SK-N-SH (cell line): ENCODE measurements at places on chromosomes 3 and 15. TPM values are rescaled to one million over a fixed set of nuclear protein-coding genes. Genes with fewer than 3 reads are reported as not detected.

The CERS3 gene
- not detected in 2 replicates for polyA plus RNA-seq

The SMCO1 gene
- polyA plus RNA-seq = not detected in 2 replicates

The PDIA3 gene
- 131 and 177 TPM in 2 replicates for polyA plus RNA-seq

GRCh38 chr3:77620009-77620408 is 580.1 kb downstream of the ROBO2 start:
- no peak for DNase-seq

DNA sequence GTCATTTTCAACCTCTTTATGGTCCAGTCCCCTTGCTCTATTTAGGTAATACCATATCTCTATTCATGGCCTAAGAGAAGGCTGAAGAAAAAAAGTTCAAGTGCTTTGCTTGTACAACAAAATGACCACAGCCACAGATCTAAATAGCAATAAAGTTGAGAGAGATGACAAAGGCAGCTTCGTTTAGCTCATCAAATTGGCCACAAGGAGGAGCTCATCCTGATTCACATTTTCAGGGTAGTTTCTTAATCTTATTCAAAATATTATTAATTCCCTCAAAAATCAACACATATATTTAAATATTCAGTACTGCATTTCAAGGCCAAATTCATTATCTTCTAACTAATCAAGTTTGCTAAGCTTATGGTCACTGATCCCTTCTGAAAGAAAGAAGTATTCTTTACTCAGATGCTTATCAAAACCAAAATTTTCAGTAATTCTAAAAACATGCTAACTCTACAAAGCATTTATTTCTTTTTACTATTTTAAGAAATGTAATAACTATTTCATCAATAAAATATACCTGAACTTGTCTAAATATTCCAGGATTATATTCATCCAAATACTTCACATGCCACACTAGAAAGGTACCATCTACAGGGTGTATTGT is 85.5 kb downstream of the DMXL2 start:
- DNase-seq = peak; percentile 9

DNA sequence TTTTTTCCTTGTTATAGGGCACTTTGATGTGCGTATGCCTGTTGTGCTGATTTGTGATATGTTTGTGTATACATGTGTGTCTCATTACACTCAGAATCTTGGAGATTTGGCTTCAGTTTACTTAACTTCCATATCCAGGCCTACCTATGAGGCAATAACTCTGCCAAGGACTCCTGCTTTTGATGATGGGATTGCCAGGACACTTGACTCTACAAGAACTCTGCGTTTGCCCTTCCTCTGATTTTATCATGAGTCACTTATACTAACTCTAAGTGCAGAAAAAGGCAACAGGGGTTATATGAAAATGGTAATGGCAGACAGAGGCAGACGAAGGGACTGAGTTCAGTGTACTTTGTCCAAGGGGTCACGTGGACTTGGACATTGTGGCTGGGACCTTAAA is 33.6 kb downstream of the MCTP2 start:
- DNase-seq = no peak

The PTH1R gene
- polyA plus RNA-seq = 0.07 and 0.34 TPM in 2 replicates

- DNase-seq = no peak
Measured at GRCh38 chr3:180704532-180704931, 25.2 kb upstream of the CCDC39 start.

GRCh38 chr3:60463685-60464084 is 787.6 kb downstream of the FHIT start:
- DNase-seq = no peak

The LRTM1 gene
- polyA plus RNA-seq = 0.03 TPM in 1 of 2 replicates, not detected in the other

DNA sequence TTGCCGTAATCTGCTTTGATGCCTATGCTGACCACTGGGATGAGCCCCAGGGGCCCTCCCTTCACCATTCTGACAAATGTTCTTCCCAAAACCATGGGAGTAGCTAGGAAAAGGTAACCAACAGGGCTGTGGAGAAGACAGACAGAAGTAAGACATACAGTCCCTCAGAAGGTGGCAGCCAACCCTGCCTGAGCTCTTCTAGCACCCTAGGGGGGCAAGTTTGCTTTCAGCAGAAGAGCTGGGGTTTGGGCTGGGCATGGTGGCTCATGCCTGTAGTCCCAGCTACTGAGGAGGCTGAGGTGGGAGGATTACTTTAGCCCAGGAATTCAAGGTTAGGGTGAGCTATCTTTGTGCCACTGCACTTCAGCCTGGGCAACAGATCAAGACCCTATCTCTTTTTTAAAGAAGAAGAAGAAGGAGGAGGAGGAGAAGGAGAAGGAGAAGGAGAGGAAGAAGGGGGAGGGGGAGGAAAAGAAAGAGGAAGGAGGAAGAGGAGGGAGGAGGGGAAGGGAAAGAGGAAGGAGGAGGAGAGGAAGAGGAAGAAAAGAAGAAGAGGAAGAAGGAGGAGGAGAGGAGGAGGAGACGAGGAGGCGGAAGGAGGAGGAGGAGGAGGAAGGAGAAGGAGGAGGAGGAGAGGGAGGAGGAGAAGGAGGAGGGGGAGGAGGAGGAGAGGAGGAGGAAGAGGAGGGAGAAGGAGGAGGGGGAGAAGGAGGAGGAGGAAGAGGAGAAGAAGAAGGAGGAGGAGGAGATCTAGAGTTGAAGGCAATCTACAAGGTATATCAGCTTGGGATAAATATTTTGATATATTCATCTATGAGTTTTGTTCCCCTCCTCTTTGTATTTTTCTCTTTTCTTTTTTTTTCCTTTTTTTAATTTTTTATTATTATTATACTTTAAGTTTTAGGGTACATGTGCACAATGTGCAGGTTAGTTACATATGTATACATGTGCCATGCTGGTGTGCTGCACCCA is 44.9 kb upstream of the ABHD2 start:
- no peak for DNase-seq

DNA sequence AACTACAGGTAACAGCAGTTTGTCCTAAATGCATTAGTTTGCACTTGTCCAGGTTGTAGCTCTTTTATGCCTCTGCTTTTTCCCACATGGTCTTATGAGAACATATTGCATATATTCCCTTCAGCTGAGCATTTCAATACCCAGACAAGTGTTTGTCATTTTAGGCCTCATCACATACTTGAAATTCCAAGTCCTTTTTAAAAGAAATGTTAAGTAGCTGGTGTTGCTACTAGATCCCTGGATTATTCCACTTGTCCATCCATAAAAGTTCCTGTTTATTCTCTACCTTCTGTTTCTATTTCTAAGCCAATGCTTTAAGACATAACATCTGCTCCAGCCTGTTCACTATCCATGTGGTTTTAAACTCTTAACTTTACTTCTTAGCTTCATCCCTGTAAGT is 128.4 kb downstream of the NECTIN3 start:
- DNase-seq = no peak

DNA sequence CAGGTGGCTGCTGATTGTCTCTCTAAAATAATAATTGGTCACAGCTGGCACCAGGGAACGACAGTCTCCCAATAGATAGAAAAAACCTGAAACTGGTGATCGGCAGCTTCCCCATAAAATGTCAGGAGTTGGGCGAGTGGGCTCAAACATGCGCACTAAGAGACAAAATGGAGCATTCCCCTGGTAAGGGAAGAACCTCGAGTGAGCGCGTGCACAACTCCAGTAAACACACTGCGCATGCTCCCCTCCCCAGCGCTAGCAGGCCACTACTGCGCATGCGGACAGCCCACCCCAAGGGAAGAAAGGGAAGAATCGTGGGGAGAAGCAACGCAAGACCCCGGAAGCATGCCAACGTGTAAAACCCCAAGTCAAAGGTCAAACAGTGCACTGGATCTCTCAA is 7.7 kb upstream of the STARD5 start:
- DNase-seq = no peak

- no peak for DNase-seq
Measured at GRCh38 chr3:194301730-194302129, 49.4 kb downstream of the CPN2 start.

The IL20RB gene
- 0.58 and 0.78 TPM in 2 replicates for polyA plus RNA-seq
